ENCODE measurements at places on chromosomes 16 and 17.

GRCh38 chr16:78513838-78514237, 414.4 kb downstream of the WWOX start:
- DNase-seq: no peak

- DNase-seq: no peak
Observed at GRCh38 chr16:4426021-4426684, 485 bp downstream of the DNAJA3 start.

GRCh38 chr17:693791-694638, 20.6 kb downstream of the VPS53 start:
- DNase-seq: no peak

GRCh38 chr17:66941773-66942450, 22.6 kb upstream of the CACNG4 start:
- DNase-seq: no peak

GRCh38 chr17:58319173-58320162, 9.1 kb downstream of the TSPOAP1 start:
- DNase-seq: no peak

GRCh38 chr17:79201536-79202227, 127.1 kb downstream of the ENGASE start:
- DNase-seq: no peak

DNA sequence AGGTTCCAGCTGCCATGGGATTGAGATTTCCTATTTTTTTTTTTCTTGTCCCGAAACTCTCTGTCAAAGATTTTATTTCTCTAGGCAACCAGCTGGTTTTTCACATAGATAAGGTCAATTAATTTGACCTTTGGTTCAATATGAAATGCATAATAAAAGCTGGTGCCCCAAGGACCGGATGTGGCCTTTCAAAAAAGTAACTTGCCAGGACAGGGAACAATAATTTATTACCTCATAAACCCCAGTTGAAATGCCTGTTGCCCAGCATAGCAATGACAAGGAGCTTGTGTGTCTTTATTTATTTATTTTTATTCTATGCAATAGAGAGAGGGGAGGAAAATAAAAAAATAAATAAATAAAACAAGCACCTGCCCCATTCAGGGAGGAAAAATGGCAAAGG, 472.7 kb downstream of the KCNJ2 start:
- DNase-seq: no peak

- DNase-seq: no peak
Observed at GRCh38 chr17:57785022-57785421, 39.9 kb upstream of the CCDC182 start.

GRCh38 chr16:57118461-57119084, 26.2 kb downstream of the CPNE2 start:
- DNase-seq: no peak

DNA sequence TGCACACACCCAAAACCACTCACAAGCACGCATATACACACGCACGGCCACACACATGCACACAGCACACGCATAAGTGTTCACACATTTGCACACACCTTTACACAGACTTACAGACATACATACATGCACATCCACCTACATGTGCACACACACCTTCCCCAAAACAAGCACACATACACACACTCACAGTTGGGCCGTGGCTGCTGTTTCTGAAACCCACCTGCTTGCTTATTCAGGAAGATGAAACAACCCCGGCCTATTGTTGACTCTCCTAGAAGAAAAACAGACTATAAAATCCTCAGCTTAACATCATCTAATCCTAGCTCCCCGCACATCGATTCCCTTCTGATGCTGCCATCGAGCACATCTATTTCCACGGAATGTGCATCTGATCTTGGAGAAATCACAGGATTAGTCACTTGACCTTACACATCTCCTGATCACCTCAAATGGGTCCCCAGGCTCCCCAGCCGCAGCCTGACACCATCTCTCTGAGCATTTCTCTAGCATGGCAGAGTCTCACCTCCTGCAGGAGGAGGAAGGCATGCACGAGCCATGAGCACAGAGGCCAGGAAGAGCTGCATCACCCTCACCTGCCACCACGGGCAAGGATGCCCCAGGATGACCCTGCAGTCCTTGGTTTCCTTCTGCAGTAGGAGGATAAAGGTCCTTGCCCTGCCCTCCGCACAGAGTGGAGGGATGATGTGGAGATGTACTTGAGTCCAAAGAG, 105.8 kb upstream of the CDH5 start:
- no peak for DNase-seq

DNA sequence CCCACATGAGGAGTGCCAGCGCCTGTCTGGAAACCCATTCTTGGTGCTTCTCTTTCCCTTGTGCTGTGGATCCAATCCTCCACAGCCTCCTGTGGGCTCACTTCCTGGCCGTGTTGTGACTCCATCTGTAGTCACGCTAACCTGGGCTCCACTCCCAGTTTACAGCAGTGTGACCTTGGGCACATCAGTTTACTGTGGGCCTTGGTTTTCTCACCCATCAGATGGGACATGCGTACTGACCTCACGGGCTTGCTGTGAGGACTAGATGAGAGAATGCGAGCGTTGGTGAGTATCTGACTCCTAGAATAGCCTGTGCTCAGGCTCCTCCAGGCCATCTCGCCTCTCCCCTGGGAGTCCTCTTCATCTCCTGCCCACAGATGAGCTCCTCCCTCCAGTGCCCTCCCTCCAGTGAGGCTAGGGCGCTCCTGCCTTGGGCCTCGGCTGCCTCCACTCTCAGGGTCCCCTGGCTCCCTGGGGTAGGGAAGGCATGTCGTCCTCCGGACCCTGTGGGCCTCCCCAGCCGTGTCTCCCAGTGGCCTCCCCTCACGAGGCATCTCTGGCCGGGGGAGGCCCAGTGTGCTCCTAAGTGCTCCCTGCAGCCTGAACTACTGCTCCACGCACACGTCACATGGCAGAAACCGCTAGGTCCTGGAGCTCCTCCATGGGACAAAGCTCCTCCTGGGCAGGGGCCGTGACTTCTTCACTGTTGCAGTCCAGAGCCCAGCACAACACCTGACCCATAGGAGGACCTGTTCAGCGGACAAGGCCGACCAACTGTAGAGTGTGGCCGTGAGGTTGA, 5.2 kb upstream of the FOXJ1 start:
- DNase-seq: no peak

DNA sequence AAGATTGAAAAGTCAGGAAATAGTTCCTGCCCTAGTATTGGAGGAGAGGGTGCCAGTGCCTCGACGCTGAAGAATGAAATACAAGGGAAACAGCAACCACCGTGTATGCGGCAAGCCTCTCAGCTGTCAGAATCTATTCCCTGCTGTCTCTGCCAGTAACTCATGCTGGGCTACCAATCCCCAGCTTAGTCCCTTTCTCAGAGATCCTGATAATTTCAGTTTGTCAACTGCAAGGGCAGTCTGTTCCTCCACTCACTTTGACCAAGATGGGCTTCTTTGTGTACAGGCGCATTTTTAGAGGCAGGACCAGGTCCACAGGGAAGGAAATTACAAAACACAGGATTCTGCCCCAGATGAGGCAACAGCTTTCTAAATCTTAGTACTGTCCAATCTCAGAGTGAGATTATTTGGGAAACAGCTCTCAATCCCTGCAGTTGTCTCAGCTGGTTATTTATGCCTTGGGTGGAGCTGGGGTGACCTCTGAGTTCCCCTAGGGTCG, 1.3 kb downstream of the NQO1 start:
- DNase-seq: no peak

- no peak for DNase-seq
Observed at GRCh38 chr17:75346906-75347305, 57.7 kb upstream of the SLC25A19 start.

DNA sequence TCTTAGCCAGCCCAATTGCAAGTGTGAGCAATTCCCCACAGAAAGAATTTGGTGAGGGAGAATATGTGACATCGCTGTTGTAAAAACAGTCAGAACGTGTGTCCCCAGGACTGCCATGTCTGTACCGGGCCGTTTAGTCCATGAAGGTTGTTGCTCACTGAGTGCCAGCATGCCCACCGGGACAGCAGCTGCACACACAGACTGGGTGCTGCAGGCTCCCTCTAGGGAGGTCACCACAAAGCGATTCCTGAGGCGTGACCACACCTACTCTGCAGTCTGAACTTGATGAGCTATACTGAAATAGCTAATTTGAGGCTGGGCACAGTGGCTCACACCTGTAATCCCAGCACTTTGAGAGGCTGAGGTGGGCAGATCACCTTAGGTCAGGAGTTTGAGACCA, 44.1 kb upstream of the ADORA2B start:
- no peak for DNase-seq

All from activated gamma-delta T cell treated with anti-CD3 and anti-CD28 coated beads, Interleukin-2, amount 50 U/mL, for 16 hours (primary cell).